ENCODE measurements at places on chromosomes 2 and 18.

- DNase-seq = no peak
Measured at GRCh38 chr18:12441475-12442034, 33.8 kb downstream of the PRELID3A start.

- no peak for DNase-seq
Measured at GRCh38 chr18:75839041-75839440, 411.5 kb upstream of the SMIM21 start.

DNA sequence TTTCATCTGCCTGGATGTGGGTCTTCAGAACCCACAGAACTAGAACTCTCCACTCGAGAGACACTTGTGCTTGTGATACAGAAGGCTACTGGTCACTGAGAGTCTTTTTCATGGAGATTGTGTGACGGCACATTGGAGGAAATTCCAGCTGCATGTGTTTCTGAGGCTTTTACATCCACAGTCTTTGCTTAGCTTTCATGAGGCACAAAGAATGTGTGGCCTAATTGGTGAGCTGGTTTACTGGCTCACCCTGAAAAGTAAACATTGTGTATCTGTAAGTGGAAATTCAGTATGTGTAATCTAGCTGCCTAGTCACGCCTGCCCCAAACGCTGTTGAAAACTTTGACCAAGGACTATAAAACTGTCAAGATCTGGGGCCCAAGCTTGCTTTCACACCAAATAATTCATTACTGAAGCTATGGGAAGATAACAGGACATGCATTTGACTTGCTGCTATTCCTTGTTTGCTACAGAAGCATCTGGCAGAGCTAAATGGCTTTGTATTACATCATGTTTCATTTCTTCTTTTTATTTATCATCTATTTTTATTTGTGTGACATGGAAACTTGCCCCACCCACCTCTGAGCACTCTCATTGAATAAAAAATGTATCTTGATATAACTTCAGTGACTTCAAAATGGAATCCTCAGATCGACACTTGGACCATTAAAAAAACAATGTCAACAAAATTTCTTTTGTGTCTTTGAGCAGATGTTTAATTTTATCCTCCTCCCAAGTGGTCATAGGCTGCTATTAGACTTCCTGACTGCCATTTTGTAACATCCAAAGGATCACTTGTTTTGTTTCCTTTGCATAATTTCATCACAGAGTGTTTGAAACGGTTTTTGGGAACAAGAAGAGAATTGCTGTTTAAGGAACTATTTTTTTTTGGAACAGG, 80.2 kb downstream of the EFEMP1 start:
- no peak for DNase-seq

- DNase-seq = no peak
Measured at GRCh38 chr2:173998386-173998785, 33.2 kb upstream of the SP3 start.

DNA sequence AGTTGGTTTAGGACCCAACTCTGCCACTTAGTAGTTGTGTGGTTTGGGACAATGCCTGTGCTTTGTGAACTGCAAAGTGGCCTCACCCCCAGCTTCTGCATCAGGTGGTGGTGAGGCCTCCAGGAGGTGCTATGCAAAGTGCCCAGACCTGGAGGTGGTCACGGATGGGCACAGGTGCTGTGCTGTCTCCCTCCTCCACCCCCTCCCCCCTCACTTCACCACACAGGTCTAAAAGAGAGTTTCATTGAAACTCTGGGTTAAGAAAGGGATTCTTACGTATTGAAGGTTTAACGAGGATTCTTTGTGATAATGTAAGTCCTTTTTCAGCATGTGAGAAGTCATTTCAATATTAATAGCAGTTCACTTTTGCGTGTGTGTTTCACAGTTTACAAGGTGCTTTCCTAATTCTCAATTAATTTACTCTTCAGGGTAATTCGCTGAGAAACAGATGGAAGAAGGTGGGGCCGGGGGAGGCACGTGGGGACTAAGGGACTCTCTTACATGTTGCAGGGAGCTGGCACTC, 369.9 kb downstream of the LPIN1 start:
- no peak for DNase-seq

GRCh38 chr2:72081451-72081850, 66.2 kb downstream of the CYP26B1 start:
- no peak for DNase-seq

GRCh38 chr2:134782792-134783191, 55.6 kb upstream of the ACMSD start:
- DNase-seq = peak; percentile 42

DNA sequence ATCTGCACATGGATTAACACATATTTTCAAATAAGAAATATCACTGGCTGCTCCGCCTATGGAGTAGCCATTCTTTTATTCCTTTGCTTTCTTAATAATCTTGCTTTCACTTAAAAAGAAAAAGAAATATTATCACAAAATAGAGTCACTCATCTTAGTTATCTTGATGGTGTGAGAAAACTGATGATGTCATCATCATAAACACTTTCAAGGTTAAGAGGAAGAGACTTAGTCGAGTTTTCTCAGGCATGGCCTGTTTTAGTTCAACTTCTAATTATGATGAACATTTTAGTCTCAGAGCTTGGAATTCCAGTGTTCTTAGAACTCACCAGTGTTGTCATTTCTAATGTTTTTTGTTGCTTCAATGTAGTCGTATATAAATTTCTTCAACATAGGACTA, 506.1 kb downstream of the PTPRM start:
- DNase-seq = no peak

GRCh38 chr18:62037012-62037742, 144.4 kb upstream of the RNF152 start:
- DNase-seq = no peak

DNA sequence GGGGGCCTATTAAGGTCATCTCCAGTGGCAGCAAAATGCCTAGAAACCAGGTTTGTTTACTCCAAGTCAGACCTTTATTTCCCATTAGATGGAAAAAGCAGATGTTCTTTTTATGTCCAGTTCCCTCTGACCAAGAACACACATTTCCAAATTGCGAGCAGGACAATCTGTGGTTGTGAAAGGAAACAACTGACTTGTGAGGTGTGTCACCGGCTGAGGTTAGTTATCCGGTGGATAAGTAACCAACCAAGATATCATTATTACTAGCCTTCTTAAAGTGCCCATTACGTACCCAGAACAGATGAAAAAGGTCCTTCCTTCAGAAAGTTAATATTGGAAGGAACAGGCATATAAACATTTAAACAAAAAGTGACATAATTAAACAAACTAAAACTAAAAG, 112.9 kb downstream of the THADA start:
- no peak for DNase-seq

- DNase-seq = no peak
Measured at GRCh38 chr2:191601060-191601459, 76.9 kb upstream of the NABP1 start.

DNA sequence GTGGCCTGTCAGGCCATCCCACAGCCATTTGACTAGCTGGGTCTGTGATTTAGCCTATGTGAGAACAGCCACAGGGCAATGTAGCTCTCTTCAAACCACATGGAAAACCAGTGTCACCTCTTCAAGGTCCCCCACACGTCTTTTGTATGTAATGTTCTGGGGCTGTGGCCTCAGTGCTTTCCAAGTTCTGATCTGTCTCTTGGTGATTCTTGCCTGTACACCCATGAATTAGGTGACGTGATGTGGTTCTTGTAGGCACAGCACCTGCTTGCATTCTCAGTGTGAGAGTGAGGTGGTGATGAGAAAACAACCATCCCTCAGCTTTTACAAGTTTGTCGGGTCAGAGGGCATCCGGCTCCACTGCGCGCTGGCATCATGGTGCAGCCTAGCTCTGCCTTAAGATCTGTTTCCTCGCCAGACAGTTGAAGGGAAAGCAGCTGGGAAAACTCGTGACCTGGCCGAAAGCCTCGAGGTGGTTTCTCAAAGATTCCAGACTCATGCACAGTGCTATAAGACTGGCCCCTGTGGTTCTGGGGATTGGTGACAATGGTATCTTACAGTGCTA, 125.8 kb downstream of the TANC1 start:
- no peak for DNase-seq

DNA sequence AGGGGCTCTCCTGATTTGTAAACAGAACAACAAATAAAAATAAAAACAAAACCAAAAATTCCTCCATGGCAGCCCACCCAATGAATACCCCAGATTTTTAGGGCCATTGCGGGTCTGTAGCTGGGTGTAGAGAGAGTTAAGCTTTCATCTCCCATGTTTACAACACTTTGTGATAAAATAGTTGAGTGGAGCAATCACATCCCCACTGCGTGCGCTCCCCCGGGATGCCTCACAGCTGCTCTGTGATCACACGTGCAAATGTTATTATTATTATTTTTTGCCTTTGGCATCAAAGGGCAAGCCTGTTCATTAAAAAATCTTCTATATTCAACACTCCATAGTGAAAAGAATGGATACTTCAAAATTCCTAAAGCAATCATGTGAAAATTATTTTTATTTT, 118.0 kb downstream of the MBP start:
- DNase-seq = no peak

- DNase-seq = peak; percentile 8
Measured at GRCh38 chr2:85601771-85602475, 575 bp downstream of the TMEM150A start.

GRCh38 chr18:25081001-25081400, 271.0 kb downstream of the ZNF521 start:
- no peak for DNase-seq

DNA sequence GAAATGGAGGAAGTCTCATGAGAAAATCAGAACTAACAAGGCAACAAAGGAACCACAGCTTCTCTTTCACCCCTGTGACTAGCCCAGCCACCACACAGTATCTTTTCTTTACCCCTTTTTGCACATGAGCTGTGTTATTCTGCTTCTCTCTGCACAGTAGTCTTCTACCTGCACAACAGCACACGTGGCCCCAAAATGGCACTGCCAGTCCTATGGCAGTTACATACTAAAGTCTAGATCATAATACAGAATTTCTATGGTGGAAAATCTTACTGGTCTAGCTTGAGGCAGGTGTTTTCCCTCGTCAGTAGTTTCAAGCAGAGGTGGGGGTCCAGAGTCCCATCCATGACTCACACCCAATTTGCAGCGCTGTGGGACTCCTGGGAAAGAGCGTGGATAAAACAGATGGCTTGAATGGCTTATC, 177.7 kb downstream of the DIS3L2 start:
- DNase-seq = peak; percentile 63

- peak; percentile 9 for DNase-seq
Measured at GRCh38 chr18:32930695-32931301, 158.0 kb upstream of the KLHL14 start.

GRCh38 chr18:36372903-36373311, 75.4 kb downstream of the FHOD3 start:
- no peak for DNase-seq

Data from CD4-positive, CD25-positive, alpha-beta regulatory T cell (primary cell).